Activated T-helper 2 cell treated with anti-CD3 and anti-CD28 coated beads, Interferon-gamma antibody, Interleukin-2, Interleukin-4, amounts not matched to agents 10 μg/mL and 5 μg/mL and 100 μg/mL, durations not matched to agents 14 hours and 24 hours and 36 hours (primary cell): ENCODE measurements at places on chromosomes 13 and 19.

DNA sequence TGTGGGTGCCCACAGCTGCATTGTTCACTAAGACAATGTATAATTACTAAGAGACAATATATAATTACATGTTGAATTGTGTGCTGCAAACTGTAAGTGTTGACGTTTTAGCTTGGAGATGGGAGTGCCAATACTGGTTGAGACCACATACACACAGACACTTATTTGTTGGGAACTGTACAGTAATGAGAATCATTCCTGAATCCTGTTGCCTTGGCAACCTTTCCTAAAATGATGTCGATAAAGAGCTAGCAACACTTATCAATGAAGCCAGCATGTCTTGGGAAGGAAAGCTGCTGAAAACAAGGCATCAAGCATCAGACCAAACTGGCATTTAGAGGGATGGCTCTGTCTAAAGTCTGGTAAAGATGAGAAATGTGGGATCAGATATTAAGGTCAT is 51.3 kb downstream of the PCDH8 start:
- DNase-seq, result no peak

- no peak for DNase-seq
Observed at GRCh38 chr19:15812060-15812722, 3.3 kb downstream of the OR10H1 start.

DNA sequence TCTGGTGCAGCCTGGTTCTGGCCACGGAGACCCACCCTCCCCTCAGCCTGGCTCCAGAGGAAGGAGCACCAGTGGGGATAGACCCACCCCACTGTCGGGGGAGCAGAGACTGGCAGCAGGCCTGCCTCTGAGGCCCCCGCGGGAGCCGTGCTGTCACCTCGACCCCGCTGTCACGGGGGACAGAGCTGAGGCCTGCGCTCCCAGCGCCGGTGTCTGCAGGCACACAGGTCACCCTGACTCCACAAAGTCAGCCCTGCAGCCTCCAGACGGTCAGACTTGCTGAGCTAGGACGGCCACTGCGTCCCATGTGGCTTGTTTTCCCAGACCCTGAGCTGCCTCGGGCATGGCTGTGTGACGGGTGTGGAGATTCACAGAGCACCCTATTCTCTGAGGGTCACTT is 32.3 kb downstream of the GNG7 start:
- DNase-seq, result no peak

DNA sequence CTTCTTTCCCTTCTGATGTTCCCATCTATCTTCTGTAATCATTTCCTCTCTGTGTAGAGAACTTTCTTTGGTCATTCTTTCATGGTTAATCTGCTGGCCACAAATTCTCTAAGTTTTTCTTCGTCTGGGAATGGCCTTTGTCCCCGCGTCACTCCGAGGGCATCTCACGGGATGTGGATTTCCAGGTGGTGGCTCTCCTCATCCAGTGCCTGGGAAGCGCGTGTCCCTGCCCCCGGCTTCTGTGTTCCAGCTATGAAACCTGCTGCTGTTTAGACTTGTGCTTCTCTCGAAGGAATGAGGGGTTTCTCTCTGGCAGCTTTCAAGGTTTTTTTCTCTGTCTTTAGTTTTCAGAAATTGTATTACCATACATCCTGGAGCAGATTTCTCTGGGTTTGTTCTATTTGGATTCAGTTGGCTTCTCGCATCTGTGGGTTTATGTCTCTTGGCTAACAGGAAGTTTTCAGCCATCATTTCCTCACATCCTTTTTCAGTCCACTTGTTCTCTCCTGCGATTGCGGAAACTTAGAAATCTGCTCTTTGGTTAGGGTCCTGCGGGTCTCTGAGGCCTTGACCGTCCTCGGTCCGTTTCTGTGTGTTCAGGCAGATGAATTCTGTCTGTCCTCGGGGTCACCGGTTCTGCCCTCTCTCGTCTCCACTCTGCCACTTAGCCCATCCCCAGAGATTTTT is 36.9 kb upstream of the DCUN1D2 start:
- DNase-seq, result no peak

- no peak for DNase-seq
Observed at GRCh38 chr13:51714663-51715168, 89.2 kb downstream of the DHRS12 start.

GRCh38 chr19:30873003-30873402 is 476.2 kb downstream of the TSHZ3 start:
- DNase-seq, result no peak

- DNase-seq, result no peak
Observed at GRCh38 chr13:91078093-91078679, 269.3 kb upstream of the MIR17HG start.

- no peak for DNase-seq
Observed at GRCh38 chr19:36152352-36153091, at the start of gene COX7A1. Gene COX7A1, minus strand, starts transcription at chr19:36152447. Its CDS starts 40 bp downstream, at chr19:36152407.

DNA sequence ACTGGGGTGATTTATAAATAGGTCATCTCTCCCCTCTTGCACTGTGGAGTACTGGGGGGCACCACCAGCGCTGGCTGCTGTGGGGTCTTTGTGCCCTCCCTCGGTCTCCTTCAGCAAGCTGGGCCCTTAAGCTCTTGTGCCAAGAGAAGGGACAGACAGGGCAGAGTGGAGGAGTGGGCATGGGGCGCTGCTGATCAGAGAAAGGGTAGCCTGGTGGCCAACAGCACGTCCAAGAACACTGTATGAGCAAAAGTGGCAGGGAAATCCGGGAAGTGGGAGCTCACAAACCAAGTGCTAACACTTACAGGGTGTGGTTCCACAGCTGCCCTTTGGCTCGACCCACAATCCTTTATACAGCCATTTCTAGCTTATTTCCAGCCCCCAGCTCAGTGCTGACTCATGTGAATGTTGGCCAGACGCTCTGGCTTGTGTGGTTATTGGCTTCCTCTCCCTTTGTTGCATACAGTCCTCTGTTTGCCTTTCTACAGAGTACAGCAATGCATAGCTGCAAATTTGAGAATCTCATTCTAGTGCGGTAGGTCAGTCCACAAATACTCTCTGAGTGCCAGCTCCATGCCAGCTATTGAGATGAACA is 298.8 kb downstream of the SHISA2 start:
- DNase-seq, result no peak

DNA sequence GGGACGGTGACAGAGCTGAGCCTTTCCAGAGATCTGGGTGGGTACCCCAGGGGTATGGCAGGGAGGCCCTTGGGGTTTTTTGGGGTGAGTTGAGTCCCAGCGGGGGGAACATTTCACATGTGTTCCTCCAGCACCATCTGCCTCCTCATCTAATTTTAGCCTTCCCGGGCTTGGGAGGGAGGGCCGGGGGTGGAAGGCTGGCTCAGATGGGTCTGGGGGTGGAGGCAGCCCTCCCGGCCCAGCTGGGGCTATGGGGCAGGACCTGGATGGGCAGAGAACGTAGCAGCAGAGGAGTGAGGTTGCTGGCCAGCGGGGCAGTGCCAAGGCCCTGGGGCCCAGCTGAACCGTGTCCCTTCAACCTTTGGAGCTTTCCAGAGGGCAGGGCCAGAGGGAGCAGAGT is 23.5 kb downstream of the ADGRL1 start:
- DNase-seq, result no peak

DNA sequence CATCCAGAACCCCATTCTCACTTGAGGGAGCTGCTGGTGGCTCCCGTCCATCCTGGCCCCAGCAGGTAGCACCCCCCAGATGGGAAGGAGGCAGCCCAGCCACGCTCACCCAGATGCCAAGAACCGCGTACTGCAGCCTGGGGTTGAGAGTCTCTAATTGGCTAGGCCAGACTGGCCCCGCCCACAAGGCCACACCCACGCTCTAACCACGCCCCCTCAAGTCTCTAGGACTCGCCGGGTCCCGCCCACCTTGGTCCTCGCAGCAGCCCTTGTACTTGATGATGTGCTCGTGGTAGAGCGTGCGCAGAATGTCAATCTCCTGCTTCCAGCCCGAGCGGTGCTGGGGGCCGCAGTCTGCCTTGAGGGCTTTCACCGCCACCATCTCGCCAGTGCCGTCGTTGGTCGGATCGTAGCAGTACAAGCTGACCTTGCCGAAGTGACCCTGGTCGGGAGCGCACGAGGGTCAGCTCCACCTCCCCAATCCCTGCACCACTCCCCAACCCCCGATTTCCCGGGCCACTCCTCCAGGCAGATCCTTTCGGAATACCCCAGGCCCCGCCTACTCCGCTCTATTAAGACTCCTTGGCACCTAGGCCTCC is 14.5 kb upstream of the ICAM3 start:
- DNase-seq, result peak; percentile 30

DNA sequence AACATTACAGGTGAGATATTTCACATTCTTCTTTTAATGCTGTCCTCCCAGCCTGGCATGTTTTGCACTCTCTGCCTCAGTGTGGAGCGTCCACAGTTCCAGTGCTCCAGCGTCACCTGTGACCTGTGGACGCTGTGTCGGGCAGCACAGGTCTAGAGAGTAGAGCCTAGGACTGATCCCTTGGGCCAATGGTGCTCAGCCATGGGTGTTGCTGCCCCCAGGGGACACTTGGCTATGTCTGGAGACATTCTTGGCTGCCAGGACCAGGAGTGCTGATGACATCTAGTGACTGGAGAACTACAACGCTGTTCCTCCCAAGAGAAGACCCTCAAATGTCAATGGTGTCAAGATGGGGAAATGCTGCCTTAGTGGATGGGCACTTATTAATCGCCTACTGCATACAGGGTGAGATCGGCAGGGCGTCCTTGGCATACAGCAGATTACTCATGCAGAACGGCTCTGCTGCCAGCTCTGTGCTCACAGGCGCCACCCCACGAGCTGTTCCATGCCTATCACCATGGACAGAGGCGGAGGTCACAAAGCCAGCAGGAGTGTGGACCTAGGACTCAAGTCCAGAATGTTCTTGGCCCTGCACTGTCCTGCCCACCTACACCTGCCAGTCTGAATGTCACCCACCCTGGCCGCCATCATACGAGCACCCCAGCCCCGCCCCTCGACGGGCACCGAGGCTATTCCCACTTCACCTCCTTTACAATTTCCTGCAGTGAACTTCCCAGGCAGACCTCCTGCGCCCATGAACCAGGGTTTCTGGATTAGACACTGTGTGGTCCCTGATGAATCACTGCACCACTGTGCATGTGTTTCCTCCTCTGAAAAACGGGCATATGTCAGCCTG is 13.9 kb upstream of the MADCAM1 start:
- DNase-seq, result no peak

- no peak for DNase-seq
Observed at GRCh38 chr19:55530996-55531395, 5.9 kb downstream of the SBK2 start.

DNA sequence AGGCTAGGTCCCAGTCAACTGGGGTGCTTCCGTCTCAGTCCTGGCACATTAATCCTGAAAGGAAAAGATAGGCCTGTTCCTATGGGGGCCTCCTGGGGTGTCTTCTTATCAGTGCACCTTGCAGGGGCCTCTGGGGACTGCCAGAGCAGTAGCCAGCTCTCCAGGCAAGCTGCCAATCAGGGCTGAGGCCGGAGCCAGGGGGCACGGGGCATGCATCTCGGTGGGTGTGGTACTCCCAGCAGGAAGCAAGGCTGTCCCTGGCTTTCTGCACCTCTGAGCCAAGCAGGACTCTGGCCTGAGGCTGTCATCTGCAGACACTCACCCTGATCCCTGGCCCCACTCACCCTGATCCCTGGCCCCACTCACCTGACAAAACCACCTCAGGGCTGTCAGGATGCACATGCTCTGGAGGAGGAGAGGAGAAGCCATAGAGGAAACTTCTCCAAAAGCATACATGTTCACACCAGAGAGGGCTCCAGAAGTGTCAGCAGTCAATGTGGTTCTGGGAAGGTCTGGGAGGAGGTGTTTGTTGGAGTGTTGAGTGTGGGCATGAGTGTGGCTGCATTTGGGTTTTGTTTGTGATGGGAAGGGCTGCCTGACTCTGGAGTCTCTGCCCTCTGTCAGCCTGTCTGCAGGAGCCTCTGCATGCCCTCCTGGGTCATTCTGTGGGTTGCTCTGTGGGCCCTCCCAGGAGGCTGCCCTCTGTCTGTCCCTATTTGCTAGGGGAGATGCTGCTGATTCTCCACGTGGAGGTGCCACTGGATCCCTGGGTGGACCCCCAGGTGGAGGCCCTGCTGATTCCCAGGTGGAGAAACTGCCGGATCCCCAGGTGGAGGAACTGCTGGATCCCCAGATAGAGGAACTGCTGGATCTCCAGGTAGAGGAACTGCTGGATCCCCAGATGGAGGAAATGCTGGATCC is 22.7 kb upstream of the KCTD15 start:
- no peak for DNase-seq

GRCh38 chr13:68697551-68697950 is 1410.1 kb upstream of the ATXN8OS start:
- DNase-seq, result no peak

DNA sequence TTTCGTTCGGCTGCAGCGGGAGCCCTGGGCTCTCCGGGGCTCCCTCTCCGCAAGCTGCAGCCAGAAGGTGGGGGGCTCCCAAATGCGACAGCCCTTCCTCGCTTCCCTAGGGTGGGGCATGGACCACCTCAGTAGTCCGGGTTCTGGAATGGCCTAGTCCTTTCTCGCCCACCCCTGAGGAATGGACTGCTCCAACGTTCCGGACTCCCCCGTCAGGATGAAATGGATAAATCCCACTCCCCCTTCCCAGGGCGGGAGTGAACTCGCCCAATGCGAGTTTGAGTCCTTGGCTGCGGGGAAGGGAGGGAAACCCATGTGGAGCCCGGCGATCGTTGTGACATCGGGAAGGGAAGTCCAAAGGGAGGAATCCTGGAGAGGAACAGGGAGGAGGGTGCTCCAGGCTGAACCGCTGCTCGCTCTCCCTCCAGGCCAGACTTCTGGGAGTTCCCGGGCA is 5.5 kb downstream of the HRC start:
- no peak for DNase-seq

DNA sequence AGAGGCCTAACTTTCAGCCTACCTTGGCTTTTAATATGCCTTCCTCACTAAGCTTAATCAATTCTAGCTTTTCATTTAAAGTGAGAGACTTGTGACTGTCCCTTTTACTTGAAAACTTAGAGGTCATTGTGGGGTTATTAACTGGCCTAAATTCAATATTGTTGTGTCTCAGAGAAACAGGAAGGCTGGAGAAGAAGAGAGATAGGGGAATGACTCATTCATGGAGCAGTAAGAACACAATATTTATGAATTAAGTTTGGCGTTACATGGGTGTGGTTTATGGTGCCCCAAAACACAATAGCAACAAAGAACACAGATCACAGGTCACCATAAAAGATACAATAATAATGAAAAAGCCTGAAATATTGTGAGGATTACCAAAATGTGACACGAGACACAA is 612.1 kb downstream of the TBC1D4 start:
- DNase-seq, result no peak

GRCh38 chr13:114151565-114152284 is 19.3 kb upstream of the RASA3 start:
- no peak for DNase-seq

GRCh38 chr19:10737722-10738121 is 19.8 kb downstream of the DNM2 start:
- no peak for DNase-seq

- no peak for DNase-seq
Observed at GRCh38 chr13:52779103-52779502, 39.5 kb upstream of the CNMD start.

DNA sequence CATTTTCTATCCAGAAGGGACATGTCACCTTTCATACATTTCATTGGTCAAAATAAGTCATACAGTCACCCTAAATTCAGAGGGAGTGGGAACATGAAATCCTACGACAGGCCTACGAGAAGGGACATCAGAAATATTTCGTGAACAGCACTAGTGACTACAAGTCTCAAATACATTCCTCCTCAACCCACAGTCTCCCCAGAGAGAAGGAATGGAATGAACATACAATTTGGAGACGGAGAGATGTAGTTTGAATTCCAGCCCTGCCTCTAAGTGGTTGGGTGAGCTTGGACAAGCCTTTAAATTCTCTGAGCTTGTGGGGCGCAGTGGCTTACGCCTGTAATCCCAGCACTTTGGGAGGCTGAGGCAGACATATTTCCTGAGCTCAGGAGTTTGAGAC is 9.9 kb downstream of the SERTM1 start:
- no peak for DNase-seq

GRCh38 chr13:109610517-109610916 is 175.9 kb downstream of the IRS2 start:
- peak; percentile 11 for DNase-seq
